T-helper 9 cell (primary cell): ENCODE measurements at places on chromosomes 3 and 15.

DNA sequence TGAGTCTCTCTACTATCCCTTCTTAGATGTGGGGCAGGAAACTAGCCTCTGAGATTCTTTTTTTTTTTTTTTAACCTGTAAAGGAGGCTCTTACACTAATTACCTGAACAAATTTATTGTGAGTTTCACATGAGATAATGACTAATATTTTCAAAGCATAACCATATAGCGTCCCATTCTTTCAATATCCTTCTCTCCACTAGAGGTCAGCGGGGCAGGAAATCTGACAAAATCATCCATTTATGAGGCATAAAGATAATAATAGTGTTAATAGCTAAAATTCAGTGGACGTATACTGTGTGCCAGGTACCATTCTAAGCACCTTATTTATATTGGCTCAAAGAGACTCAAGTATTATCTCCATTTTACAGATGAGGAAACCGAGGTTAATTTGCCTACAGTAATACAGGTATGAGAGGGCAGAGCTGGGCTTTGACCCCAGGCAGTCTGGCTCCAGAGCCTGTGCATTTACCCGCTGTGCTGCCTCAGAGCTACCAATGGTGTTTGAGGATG is 16.3 kb upstream of the SMAD6 start:
- no peak for DNase-seq

DNA sequence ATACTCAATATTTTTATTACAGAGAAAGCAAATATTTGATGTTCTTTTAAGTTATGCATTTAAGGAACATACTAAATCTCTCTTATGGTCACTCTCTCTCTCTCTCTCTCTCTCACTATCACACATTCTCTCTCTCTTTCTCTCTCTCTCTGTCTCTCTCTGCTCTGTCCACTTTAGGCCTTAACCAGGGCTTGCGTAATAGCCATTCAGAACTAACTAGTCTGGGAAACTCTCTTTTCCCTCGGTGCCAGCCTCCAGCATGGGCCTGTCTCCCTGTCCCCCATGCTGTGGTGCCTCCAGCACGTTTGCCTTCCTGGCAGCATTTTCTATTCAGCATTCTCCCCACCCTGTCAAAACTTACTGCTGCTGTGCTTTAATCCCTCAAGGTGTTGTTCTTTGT is 389.7 kb downstream of the ROBO1 start:
- DNase-seq = no peak

- DNase-seq = no peak
Observed at GRCh38 chr3:194058189-194058571, 77.8 kb upstream of the HES1 start.

- DNase-seq = no peak
Observed at GRCh38 chr3:39529577-39529976, 62.1 kb downstream of the MOBP start.

DNA sequence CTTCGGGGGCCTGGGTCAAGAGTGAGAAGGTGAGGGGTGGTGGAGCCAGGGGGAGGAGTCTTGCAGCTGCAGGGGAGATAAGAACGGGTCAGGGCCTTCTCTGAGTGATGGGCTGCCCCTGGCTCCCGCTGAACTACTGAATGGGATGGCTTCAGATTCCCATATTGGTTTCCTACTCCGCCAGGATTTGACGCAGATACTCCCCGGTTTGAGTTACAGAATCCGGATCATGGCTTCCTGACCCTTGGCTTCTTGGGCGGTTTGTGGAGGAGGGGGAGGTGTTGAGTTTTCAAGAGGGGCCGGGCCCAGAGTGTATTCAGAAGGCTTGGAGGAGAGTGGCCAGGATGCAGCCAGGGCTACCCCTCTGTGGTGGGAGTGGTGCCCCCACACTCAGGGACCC is 119.9 kb upstream of the ATP2B2 start:
- DNase-seq = no peak

DNA sequence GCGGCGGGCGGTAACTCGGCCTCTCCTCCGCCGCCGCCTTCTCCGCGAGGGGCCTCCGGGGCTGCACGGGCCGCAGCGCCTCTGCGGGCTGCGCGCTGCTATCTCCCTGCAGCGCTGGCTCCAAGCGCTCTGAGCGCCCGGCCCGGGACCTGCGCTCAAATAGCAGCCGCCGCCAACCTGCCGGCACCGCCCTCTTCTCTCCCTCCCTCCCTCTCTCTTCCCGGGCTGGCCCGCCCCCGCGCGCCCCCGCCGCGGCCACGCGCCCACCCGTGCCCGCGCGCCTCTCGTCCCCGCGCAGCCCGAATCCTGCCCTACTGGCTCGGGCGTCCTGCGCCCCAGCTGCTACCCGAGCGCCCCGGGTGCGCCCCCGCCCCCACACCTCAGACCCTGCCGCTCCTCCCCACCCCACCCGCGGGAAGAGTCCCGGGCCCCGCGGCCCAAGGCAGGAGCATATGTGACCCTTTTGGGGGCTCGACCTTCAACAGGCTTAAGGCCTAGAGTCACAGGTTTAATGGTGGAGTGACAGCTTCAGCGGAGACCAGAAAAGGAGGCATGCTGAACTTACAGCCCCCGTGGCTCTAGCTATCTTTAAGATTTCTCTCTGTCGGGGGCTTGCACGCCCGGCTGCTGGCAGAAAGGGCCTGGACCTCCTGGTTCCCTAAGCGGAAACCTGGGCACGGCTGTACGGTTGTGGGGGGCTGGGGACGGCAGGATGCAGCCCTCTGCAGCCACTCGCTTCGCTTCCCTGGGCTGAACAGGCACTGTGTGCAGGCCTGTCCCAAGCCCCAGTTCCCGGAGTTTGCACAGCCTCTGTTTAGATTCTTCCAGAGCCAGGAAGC is at the start of gene CACNA2D2:
Gene CACNA2D2 (minus strand): TSS at position 131 of the 839 bp plus-strand sequence. CDS start 211 bp downstream, outside the sequence.
- DNase-seq = peak; percentile 50
